ENCODE measurements at places on chromosomes 3 and 15.
A peak's percentile ranks its signal among the peaks of the same experiment; 100 is the strongest.

DNA sequence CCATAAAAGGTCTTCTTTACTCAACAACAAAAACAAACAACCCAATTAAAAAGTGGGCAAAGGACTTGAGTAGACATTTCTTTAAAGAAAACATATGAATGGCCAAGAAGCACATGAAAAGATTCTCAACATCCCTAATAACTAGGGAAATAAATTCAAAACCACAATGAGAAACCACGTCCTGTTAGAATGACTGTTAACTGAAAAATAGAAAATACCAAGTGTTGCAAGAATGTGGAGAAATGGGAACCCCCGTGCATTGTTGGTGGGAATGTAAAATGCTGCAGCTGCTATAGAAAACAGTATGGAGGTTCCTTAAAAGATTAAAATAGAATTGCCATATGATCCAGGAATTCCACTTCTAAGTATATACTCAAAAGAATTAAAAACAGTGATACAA, 34.8 kb downstream of the NMNAT3 start:
- DNase-seq = no peak

GRCh38 chr3:16085884-16086608, 88.4 kb upstream of the GALNT15 start:
- no peak for DNase-seq

DNA sequence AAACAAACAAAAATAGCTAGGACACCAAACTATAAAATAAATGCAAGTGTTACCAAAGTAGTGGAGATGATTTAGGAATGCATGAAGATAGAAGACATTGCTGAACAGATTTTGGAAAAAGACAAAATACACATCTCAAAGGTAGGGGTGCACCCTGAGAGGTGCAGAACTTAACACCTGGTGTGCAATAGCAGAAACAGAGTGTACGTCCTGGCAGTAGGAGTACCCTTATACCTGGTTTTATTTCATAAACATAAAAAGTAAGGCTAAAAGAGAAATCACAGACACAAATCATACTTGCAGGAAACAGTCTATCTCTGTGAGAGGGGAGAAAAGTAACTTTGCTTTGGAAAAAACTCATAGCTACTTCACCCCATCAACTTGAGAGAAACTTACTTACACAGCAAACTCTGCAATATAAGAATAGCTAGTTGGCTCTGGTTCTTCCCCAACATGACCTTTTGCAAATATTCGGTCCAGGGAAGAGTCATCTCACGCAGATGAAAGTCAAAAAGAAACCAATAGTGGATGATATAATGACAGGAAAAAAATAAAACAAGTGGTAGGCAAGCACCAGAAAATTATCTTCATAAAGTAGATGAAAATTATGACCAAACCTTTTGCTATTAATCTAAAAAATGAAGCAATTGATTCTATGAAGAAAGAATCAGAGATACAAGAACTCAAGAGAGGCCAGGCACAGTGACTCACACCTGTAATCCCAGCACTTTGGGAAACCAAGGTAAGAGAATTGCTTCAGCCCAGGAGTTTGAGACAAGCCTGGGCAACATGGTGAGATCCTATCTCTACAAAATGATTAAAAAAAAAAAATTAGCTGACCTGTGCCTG, 108.9 kb upstream of the BNIP2 start:
- DNase-seq = no peak

GRCh38 chr15:39426552-39427532, 154.0 kb upstream of the THBS1 start:
- no peak for DNase-seq

GRCh38 chr3:24454856-24455255, 39.8 kb downstream of the THRB start:
- no peak for DNase-seq

GRCh38 chr15:63513271-63513670, 8.9 kb downstream of the USP3 start:
- DNase-seq = no peak

DNA sequence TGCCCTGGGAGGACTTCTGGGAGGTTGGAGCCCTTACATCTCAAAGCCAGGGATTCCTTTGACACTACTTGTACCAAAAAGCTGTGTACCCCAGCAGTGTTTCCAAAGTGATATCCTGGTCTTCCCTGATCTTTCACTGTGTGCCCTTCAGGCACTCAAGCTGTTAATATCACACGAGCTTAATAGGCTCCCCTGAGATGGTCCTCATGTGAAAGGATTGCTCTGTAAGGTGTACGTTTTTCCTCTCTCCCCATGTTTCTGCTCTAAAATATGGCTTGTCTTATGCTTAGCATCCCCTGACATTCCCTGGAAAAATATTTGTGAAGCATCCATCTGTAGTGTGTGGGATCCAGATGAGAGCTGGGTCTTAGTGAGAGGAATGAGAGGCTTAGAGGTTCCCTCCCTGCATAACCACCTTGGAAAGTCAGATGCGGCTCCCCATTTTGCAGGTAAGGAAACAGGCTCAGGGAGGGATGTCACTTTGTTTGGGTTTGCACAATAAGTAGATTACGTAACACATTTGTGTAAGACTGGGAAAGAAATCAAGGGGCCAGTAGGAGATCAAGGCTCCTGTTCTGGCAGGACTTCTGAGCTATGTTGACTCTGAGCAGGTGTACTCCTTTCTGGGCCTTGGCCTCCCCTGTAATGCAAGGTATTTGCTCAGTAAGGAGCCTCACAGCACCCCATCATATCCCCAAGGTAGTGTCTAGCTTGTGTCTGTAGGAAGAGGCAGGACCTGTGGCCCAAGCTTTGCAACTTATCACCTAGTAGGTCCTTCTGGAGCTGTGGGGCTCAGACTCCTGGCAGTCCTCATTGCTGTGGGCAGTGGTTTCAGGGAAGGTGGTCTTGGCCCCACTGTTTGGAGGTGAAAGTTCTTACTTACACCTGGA, 667 bp upstream of the ACOX2 start:
- no peak for DNase-seq

- DNase-seq = no peak
Measured at GRCh38 chr3:14863333-14864100, 44.8 kb downstream of the FGD5 start.

DNA sequence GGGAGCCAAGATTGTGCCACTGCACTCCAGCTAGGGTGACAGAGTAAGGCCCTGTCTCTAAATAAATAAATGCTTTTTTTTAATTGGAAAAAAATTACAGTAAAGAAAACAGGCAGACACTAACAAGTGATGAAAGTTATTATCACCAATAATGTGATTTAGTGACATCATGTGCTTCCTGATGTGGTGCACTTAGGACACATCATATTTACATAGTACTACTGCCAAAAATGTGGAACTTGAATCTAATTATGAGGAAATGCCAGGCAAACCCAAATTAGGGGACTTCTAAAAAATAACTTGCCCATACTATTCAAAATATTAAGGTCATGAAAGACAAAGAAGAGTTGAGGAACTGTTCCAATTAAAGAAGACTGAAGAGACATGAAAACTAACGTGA, 30.8 kb downstream of the MAP4 start:
- no peak for DNase-seq

DNA sequence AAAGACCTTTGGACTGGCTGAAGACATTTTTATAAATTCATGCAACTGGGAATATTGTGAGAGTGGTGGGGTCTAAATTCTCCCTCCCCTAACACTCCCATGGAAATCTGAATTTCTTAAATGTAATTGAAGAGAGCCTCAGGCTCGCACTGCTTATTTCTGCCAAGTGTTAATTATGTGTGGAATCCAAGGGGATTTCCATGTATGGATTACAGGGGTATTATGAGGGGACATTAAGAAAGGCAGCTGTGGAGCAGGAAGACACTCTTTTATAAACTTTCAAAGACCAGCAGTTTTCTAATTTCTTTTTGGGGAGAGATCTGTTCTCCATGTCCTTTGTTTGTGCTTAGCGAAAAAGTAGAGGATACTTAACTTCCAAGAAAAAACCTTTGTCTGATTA, 152.1 kb upstream of the TBL1XR1 start:
- no peak for DNase-seq

GRCh38 chr15:39582977-39583595, 2.2 kb downstream of the THBS1 start:
- no peak for DNase-seq

GRCh38 chr15:72813345-72814004, 29.9 kb upstream of the ADPGK start:
- DNase-seq = no peak

DNA sequence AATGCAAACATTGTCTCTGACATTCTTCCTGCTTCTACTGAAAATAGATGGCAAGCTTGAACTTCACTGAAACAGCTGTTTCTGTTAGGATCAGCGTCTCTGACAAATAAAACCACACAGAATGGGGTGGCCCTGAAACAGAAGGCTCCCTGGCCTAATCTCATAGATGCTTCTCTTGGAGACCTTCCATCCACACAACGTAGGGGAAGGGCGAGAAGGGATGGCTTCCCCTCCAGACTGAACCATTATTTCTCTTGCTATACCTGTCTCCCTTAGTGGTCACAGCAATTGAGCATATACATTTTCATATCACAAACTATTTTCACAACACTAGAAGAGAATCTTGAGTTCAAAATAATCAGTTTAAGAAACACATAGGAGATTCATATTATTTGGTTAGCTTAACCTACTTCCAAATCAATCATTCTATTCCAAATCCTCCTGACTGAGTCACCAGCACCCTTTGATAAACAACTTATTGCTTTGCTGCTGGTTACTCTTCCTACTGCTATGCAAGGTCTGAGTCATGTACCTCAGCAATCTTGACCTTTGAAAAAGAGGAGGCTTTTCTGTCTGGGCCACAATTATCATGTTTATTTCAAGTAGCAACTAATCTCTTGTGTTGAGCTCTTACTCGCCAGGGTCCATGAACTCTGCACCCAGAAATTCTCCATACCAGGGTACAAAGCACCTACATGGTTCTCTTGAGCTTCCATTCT, 45.5 kb downstream of the CBLB start:
- DNase-seq = no peak

DNA sequence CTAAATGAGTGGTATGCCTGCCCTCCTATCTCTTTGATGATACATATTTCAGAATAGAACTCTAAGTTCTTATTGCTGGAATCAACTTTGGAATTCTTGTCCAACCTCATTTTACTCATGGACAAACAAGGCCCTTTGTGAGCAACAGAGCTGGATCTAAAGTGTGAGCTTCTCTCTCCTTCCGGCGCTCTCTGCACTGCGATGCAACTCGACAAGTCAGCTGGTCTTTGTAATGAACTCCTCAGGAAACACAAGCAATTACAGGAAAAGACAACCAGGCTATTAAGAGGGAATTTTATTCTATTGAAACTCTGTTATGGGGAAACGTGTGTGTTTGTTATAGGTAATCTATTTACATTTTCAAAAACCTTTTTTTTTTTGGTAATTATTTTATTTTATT, 20.3 kb upstream of the NRROS start:
- DNase-seq = no peak

GRCh38 chr3:140081887-140082286, 146.9 kb downstream of the CLSTN2 start:
- no peak for DNase-seq

GRCh38 chr3:187746059-187746441, 782 bp upstream of the BCL6 start:
- DNase-seq = no peak

- DNase-seq = no peak
Measured at GRCh38 chr3:64161481-64161952, 63.7 kb downstream of the PRICKLE2 start.

- no peak for DNase-seq
Measured at GRCh38 chr3:127038923-127039581, 56.1 kb downstream of the PLXNA1 start.

DNA sequence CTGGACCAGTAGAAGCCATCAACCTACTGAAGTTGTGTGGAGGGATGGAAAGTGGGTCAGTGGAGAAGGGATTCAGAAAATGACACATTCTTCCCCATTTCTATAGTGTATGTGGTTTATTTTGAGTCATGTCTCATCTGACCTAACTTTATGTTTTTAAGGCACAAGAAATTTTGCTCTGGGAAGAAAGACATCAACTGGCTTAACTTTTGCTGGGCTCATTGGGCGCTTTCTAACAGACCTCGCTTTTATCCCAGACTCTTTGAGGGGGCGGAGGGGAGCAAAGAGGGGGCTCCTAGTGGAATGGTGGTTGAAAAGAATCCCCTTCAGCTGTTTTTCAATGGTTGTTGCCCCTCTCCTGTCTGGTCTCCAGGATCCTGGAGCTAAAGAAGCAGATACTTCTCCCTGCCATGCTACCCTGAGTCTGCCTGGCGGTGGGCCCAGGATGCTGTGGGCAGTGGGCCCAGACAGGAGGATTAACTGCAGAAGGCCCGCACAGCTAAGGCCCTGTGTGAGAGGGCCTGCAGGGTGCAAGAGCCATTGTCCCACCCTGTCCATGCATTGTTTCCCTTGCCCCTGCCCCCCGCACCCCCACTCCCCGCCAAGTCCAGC, 14.5 kb downstream of the CSRNP1 start:
- no peak for DNase-seq

DNA sequence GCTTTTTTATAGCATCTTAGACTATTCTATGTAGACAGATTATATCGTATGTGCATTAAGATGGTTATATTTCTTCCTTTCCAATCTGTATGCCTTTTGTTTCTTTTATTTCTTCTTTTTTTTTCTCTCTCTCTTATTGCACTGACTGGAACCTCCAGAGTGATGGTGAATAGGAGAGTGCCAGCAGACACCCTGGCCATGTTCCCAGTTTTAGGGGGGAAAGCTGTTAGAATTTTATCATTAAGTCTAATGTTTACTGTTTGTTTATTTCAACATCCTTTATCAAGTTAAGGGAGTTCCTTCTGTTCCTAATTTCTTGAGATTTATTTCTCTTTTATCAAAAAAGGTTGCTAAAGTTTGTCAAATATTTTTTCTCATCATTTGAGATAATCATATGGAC, 116.6 kb upstream of the LRTM1 start:
- DNase-seq = no peak

GRCh38 chr3:156126467-156126866, 6.1 kb downstream of the KCNAB1 start:
- no peak for DNase-seq

- peak; percentile 16 for DNase-seq
Measured at GRCh38 chr3:118501152-118501551, 533.5 kb downstream of the IGSF11 start.

GRCh38 chr15:57045741-57046382, 127.4 kb downstream of the TCF12 start:
- no peak for DNase-seq

GRCh38 chr3:48934333-48934991, 15.8 kb downstream of the ARIH2 start:
- no peak for DNase-seq

- no peak for DNase-seq
Measured at GRCh38 chr3:114026331-114026730, 30.0 kb downstream of the CCDC191 start.

- DNase-seq = no peak
Measured at GRCh38 chr3:142615171-142615570, 19.0 kb downstream of the PLS1 start.

GRCh38 chr3:25262322-25262721, 165.7 kb upstream of the RARB start:
- DNase-seq = no peak

DNA sequence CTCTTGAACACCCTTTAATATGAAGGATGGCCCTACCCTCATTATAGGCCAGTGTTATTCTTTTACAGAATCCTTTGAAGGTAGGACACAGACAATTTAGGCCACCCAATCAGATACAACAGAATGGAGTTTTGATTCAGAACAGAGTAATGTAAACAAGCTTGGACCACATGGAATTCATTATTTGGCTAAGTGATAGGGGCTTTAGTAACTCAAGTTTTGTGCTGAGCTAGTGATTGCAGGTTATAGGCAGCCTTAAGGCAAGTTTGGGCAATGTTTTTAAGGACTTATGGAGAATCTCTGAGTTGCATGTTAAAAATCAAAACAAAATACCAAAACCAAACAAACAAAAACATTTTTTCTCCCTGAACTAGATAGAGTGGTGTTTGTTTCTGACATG, 312.1 kb upstream of the ROBO1 start:
- DNase-seq = no peak

- no peak for DNase-seq
Measured at GRCh38 chr15:59531066-59531675, 80.4 kb upstream of the GCNT3 start.
